ENCODE measurements at places on chromosomes 7 and 10.

- DNase-seq: no peak
Measured at GRCh38 chr7:3289996-3290395, 11.1 kb upstream of the SDK1 start.

- DNase-seq: no peak
Measured at GRCh38 chr7:22443370-22444180, 56.4 kb downstream of the STEAP1B start.

- no peak for DNase-seq
Measured at GRCh38 chr10:7519351-7519750, 108.5 kb upstream of the SFMBT2 start.

GRCh38 chr7:55019191-55019690, 424 bp downstream of the EGFR start:
- no peak for DNase-seq

DNA sequence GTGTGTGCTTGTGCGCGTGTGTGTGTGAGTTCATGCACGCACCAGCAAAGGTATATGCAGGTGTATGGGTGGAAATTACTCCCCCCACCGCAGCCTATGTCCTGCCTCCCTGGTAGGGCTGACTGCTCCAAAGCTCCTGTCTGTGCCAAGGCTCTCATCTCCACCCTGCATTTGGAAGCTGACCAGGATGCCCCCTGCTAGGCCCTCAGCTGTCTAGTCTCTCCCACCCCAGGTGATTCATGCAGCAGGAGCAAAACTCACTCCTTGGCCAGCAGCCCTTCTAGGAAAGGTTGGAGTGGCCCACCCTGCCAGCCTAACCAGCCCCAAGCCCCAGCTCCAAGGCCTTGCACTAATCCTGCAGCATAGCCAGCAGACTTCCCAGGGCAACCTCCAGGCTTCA, 148.4 kb downstream of the GRID1 start:
- DNase-seq: no peak

DNA sequence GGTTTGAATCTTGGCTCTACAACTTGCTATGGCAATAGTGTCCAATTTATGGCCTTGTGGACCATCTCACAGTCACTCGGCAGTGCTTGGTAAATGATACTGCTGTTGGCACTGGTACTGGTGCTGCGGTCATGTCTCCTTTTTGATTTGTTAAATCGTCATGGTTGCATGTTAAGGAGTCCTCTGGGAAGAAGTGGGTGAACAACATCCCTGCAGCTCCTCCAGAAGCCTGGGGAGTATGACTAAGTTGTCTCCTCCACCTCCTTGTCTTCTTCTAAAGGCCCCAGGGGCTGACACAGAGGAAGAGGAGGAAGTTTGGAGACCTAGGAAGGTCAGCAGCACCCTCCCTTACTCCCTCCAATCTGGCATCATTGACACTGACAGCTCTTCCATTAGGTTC, 8.5 kb downstream of the ITPRIP start:
- no peak for DNase-seq

DNA sequence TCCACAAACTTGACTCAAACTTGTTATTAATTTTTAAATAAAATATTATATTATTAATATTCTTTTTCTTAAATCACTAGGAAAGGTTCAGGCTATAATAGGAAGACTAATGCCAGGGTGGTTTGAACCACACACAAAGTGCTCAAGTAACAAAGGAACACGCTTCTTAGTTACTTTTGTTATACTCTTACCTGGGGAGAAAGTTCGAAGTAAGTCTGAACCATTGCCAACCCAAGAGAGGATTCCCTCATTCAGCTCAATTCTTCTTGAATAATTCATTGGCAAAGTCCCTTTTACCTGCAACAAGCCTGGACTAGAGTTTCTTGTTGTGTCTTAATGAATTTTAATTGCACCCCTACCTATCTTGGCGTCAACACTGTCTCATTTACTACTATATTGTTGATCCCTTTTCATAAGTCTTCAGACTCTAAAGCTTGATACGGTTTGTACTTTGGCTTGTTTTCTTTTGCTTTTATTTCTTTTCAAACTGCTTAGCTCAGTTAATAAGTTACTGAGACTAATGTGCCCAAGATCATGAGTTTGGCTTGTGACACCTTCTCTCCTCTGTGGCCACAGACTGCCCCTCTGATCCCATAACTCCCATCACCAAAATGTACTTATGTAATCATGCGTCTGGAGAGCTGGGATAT, 10.2 kb upstream of the C10orf67 start:
- no peak for DNase-seq

DNA sequence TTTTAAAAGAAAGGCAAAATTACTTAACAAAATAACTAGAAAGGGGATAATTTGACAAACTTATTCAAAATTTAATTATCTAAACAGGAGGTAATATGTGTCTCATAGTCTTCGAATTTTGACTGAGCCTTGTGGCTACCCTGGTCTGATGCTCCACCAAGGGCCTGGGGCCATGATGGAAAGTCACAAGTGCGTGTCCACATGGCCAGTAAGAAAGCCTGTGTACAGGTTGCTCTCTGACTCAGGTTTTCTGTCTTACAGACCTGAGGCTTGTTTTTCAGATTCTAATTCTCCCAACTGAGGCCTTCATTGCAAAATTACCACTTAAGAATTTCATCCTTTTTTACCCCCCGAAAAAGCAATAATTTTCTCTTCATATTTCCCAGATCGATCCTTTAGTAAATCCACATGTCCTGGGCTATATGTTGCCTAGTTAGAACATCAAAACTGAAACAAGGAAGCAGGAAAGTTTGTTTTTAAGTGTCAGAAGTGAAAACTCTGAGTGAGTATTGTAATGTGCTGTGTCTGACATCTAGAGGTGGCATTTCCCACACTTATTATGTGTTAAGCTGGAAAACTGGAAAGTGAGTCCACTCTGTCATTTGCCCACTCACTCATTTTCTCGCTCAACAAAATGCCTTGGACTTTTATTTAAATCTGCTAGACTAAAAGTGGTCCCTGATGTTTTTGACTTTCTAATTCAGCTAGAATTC, 10.0 kb downstream of the CYP3A43 start:
- no peak for DNase-seq

DNA sequence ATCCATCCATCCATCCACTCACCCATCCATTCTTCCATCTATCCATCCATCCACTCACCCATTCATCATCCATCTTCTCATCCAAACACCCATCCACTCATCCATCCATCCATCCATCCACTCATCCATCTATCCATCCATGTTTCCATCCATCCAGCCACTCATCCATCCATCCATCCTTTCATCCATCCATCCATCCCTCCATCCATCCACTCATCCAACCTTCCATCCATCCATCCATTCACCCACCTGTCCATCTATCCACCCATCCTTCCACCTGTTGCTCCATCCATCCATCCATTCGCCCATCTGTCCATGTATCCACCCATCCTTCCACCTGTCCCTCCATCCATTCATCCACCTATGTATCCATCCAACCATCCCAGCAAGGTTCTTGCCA, 378.4 kb upstream of the PFKP start:
- DNase-seq: no peak

DNA sequence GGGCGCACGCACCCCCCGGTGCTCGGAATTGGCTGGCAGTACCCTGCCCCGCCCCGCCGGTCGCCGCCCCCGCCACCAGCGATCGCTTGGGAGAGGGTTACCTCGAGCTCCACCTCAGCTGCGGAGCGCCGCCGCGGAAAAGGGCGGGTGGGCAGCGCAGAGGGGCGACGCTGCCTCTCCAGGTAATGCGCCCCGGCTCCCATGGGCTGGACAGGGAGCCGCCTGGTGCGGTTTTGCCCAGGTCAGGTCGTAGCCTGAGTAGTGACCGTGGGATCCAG, 1.3 kb downstream of the PFKFB3 start:
- DNase-seq: peak; percentile 61

DNA sequence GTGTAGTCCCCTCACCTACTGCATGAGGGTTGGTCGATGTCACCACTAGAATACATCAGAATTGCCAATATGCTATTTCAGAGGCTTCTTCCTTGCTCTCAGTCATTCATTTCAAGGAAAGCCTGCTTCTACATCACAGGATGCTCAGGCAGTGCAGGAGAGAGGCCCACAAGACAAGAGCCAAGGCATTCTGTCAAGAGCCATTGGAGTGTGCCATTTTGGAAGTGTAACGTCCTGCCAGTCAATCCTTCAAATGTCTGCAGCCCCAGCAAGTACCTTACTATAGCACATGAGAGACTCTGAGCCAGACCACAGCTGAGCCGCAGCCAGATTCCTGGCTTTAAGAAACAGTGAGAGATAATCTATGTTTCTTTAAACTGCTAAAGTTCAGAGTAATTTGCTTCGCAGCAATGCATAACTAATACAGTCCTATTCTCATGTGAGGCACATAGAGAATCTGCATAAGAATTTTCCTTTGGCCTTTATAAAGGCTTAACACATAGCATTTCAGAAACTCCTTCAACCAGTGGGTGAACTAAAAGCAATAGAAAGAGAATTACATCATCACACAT, 166.5 kb upstream of the GNAI1 start:
- no peak for DNase-seq

DNA sequence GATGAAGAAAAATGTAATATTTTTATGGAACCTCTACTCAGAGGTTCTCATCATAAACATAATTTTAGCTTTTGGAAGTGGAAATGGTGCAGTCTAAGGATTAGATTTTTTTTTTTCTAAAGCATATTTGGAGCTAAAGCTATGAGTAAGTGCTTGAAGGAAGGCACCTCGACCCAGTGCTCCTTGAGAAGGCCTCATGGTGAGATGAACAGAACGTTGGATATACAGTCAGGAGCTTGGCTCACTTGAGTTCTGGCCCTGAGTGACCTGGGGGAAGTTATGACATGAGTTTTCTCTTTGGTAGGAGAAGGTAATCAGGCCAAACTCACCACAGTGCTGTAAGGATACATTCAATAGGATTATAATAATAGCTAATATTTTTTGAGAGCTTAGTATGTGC, 163.3 kb downstream of the JCAD start:
- no peak for DNase-seq

DNA sequence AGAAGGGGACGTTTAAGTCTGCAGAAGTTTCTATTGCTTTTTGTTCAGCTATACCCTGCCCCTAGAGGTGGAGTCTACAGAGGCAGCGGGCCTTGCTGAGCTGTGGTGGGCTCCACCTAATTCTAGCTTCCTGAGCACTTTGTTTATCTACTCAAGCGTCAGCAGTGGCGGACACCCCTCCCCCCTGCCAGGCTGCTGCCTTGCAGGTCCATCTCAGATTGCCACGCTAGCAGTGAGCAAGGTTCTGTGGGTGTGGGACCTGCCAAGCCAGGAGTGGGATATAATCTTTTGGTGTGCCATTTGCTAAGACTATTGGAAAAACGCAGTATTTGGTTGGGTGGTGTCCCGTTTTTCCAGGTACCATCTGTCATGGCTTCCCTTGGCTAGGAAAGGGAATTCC, 147.3 kb upstream of the PRPS1L1 start:
- no peak for DNase-seq

- no peak for DNase-seq
Measured at GRCh38 chr7:78345979-78346378, 547.4 kb downstream of the PHTF2 start.

DNA sequence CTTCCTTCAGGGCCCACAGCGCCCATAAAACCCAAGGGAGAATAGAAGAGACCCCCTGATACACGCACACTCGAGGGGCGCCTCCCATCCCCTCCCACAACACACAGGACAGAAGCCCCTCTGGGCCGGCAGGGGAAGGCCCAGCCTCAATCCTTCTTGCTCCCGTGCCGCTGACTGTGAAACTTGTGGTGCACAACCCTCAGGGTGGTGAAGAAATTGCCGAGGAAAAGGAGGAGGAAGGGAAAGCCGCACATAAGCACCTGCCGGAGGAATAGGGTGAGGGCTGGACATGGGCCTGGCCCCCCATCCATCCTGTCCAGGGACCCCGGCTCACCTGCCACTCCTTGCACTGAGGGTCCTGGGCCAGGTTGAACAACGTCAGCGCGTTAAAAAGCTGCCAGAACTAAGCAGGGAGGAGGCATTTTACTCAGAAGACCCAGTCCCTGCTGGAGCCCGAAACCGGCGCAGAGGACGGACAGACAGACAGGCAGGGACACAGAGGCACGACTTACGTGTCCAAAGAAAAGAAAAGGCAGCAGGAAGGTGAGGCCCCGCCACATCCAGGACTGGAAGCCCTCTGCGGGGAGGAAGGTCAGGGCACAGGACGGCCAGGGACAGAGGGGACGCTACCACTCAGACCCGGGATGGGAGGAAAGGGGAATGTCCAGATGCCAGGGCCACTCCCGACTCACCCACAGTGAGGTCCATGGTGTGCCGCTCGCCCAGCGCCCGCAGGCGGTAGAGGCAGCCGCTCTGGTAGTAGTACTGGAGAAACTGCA, 7.2 kb downstream of the TMEM120A start:
- DNase-seq: no peak

DNA sequence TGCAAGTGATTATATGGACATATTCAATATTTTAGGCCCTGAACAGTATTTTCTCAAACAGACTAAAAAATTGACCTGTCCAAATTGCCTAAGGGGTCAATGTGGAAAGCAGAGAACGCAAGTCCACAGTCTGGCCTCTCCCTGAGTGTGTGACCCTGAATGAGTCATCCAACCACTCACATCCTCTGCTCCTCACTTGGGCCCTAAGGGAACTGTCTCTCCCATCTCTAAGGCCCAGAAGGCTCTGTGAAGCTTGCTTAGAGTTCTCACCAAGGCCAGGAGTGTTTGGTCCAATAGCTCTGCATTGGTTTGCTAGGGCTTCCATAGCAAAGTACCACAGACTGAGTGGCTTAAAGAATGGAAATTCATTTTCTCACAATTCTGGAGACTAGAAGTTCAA, 155.1 kb downstream of the LSM5 start:
- no peak for DNase-seq

- no peak for DNase-seq
Measured at GRCh38 chr10:93595378-93596161, 5.5 kb downstream of the RBP4 start.
